ENCODE measurements at places on chromosomes 13 and 19. TPM values are rescaled to one million over a fixed set of nuclear protein-coding genes. Genes with fewer than 3 reads are reported as not detected.

Gene PGLYRP2
- polyA plus RNA-seq: 0.07 TPM

Gene LGALS14
- polyA plus RNA-seq: not detected

GRCh38 chr13:35659796-35660195 lies 183.3 kb upstream of the MAB21L1 start:
- DNase-seq: no peak

Gene FAM124A
- polyA plus RNA-seq: 4.6 TPM
